T-cell (primary cell): ENCODE measurements at places on chromosomes 2 and 18.
A peak's percentile ranks its signal among the peaks of the same experiment; 100 is the strongest.

DNA sequence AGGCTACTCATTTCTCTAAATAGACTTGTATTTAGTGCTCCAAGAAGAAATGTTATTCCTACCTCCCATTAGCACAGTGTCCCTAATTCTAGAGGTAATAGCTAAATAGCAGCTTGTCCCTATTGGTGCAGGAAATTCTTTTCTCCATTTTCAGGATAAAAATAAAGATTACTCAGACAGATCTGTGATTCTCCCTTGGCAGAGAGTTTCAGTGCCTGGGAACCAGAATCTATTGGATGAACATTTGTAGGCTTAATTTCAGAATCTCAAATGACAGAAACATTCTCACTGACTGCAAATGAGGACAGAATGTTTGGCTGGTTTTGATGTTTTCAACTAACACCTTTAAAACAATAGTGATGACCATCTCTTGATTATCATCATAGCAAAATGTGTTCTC lies 33.3 kb upstream of the LGALSL start:
- no peak for DNase-seq

DNA sequence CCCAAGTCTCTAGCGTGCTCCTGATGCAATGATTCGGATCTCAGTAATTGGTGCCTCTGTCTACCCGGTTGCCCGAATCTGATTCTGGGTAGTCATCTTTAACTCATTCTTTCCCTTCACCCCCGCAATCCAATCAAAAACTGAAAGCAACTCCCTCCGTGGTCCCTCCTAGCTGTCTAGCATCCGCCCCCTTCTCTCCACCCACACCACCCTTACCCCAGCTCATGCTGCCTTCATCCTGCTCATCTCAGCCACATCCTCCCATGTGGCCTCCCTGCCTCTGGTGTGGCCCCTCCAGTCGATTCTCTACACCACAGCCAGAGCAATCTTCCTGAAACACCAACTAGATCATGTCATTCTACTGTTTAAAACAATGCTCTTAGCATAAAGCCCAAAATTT lies 62.3 kb downstream of the TTC32 start:
- DNase-seq, result no peak

- no peak for DNase-seq
Observed at GRCh38 chr18:9803063-9803697, 82.6 kb upstream of the TXNDC2 start.

DNA sequence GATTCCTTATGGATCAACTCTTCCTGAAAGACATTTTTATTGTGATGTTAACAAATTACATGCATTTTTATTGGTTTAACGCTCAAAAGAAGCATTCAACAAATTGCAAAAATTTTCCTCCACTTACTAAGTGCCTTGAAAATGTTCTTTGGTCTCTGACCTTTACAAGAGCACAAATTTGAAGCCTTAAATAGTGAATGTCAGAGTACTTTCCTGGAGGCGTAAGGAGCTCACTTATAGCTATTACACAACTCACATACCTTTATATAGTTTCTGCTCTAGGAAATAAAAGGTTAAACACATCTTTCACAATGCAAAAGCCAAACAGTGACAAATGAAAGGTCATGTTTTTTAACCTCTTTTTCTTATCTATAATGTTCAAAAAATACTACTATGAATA lies 405.7 kb upstream of the ZNF804A start:
- DNase-seq, result no peak

DNA sequence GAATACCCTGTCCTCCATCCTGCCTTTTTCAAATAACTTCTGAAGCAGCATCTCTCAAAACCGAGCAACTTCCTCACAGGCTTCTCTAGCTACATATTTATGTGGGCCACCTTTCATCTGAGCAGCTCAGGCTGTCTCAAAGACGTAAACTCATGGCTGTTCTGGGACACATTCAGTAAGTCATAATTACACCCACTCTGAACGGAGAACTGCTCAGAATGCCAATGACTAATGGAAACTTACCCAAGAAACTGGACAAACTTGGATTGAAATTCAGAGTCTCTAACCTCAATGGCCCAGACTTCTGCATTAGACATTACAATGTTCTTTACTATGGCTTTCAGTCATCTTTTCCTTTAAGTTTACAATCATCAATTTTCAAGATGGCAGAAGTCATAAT lies 145.2 kb downstream of the RAD51AP2 start:
- no peak for DNase-seq

GRCh38 chr2:150679456-150680120 lies 192.1 kb upstream of the RND3 start:
- DNase-seq, result no peak

DNA sequence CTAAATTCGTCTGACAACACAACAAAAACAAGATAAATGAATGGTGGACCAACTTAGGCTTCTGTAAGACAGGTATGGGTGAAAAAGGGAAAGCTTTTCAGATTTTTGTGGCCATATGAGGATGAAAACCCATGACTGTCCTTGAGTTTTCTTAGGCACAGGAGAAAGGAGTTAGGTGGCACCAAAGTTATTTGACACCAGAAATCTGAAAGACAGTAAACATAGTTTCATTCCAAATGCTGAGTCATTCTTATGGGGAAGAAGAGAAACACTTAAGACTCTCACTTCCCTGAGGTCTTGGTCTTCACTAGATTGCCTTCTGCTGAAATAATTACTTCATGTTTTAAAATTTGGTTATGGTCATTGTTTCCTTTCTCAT lies 5.2 kb upstream of the GPD2 start:
- DNase-seq, result no peak

DNA sequence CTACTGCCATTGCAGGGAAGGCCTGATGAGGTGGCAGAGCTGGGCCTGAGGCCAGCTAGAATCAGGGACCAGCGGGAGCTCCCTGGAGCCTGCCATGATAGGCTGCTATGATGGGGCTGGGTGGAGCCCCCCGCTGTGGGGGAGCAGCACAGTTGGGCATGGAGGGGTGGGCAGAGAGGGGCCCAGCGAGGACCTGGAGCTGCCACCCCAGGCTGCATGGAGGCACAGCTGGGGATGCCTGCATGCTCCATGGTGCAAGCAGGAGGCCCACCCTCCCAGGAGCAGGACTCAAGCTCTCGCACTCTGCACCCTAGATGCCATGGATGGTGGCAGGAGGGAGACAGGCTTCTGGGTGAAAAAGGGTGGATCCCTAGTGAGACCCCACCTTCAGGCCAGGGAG lies 17.8 kb upstream of the RPRD1A start:
- DNase-seq, result no peak

GRCh38 chr2:227996366-227996765 lies 124.9 kb downstream of the DAW1 start:
- DNase-seq, result no peak

DNA sequence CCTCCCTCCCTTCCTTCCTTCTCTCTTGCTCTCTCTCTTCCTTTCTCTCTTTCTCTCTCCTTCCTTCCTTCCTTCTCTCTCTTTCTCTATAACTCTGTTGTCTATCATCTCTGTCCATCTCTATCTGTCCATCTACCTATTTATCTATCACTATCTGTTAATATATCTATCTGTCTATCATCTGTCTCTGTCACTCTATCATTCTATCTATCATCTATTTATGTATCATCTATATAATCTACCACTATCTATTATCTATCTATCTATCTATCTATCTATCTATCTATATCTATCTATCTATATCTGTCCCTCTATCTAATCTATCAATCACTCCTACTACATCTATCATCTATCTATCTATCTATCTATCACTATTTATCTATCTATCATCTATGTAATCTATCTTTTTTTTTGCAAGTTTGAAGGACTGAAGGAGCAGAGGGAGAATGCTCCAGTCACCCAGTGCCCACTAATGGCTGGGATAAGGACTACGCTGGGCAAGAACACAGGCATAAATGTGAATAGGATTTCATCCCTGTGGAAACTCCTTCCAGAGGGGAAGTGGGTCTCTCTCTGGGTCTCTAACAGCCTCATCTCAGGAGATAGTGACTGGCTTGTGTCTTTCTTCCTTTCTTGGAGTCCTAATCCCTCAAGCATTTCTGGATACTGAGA lies 427.0 kb downstream of the LPIN1 start:
- no peak for DNase-seq

- DNase-seq, result no peak
Observed at GRCh38 chr2:197919487-197919886, 115.1 kb downstream of the PLCL1 start.

DNA sequence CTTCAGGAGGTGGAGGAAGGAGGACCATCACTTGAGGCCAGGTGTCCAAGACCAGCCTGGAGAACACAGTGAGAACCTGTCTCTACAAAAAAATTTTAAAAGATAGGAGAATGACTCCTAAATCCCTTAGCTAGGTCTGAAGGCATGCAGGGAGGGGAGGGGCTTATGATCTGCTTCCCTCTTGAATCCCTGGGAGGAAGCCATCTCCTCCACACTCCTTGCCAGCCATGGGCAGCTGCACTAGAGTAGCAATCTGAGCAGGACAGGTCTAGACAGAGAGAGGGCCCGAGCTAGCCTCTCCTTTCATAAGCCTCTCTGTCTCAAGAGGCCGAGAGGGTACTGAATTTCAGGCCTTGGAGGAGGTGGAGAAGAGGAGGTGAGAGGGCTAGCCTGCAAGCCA lies 42.5 kb downstream of the DAPL1 start:
- DNase-seq, result no peak

DNA sequence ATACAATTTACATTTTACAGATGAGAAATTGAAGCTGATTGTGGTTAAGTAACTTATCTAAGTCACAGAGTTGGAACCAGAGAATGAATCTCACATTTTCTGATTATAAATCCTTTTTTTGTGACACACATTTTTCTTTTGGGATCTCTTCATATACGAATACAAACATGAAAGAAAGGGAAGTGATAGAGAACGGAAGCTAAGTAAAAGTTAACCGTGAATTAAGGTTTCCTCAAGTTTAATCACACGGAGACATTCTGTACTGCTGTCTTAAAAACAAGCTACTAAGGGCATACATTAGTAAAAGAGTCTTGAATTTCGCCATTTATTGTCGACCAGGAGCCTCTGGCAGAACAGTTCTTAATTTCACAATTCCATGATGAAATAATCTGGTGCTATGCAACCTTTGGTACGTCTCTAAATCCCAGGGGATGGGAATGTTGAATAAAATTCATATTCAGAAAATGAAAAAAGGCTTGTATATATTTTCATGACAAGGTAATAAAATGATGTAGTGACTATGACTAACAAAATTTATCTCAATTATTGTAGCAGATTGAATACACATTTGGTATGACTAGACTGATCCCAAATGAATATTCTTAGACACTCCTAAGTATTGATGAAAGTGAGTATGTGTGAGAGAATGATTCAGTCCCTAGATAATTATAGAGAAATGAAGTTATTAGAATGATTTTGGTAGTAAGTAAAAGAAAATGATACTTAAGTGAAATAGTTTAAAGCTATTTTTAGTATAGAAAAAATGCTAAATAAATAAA lies 40.3 kb upstream of the ZSWIM2 start:
- DNase-seq, result no peak

GRCh38 chr2:94874277-94874997 lies 3.2 kb downstream of the TEKT4 start:
- DNase-seq, result peak; percentile 18

- no peak for DNase-seq
Observed at GRCh38 chr2:29039718-29040480, 34.4 kb downstream of the PCARE start.
